ENCODE measurements at places on chromosomes 5 and 9.

DNA sequence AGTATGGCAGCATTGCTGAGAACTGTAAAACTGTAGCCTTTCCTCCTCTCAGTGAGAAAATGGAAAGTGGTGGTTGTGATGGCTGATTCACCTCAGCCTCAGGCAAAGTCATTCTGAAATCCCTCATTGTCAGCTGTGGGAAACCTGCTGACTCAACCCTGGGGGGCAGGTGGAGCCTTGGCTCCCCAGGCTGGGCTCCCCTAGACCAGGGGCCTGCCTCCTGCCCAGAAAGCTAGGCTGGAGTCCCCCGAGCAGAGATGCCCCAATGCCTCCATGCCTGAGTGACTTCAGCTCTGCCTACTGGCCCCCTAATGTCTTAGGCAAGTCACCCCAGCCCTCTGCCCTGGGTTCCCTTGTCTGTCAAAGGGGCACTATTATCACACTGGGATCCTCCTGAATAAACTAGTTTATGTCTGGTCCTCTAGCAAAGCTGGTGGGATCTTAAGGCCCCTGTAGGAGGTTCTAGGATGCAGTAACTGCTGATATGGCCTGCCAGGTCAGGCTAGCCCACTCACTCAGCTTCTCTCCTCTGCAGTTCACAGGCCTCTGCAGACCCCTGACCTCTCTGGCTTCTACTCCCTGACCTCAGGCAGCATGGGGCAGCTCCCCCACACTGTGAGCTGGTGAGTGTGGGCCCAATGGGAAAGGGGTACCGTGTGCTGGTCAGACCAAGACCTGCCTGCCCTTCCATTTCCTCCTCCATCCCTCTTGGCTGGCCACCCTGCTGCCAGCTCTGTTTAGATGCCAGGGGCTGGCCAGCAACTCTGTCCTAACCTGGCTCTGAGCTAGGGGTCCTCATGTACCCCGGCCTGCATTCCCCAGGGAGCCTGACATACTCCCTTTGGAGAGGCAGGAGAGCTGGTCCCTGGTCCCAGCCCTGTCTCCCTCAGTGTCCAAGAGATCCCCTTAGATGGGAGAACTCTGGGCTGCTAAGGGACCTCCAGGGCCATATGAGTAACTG is 24.2 kb downstream of the TCF7 start:
- DNase-seq: no peak

- DNase-seq: no peak
These were observed 112.1 kb downstream of the SNCAIP start for GRCh38 chr5:122424132-122424531.

DNA sequence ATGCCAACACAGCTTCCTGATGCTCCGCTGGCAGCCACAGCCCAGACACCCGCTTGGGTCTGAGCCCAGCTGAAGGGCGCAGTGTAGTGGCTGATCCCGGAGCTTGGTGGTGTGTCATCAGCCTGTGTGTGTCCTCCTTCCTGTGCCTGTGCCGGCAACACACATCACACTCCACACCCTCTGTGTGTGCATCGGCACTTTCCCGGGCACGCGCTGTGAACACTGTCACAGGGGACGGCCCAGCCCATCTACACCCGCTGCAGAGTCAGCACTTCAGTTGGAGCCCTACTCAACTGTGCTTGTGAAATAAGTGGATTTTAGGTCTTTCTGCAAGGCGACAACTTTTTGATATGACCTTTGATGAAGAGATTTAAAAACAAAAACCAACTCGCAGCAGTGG is 189.4 kb downstream of the IRX2 start:
- DNase-seq: no peak

DNA sequence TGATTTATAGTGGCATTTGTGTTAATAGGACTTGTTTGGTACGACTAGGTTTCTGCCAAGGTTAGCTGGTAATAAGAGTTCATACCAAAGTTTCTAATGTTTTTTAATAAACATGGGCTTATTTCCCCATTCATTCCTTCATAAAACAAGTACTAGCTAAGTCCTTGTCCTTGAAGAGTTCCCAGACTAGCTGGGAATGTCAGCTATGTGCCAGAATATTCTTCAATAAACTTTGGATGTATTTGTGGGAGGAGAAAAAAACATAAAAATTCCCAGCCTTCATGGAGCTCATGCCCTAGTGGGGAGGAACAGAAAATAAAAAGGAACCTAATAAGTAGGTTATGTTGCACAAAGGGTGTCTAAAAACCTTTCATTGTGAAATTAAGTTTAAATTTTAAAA is 176.9 kb downstream of the DENND1A start:
- DNase-seq: no peak

DNA sequence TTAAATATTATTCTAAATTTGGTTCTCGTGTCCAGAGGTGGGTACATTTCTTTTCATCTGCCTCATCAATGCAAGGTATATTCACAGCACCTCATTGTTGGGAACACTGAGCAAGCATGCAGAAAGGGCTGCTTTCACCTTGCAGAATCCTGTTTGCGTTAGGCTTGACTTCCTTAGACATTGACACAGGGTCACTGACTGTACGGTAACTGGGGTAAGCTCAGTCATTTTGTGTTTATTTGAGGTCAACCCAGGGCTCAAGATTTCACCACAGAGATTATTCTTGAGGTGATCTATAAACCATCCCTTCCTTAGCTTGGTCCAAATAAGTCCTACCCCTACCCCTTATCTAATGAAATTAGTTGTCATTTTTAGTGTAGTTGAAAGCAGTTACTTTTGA is 1.7 kb upstream of the PTPDC1 start:
- DNase-seq: no peak

DNA sequence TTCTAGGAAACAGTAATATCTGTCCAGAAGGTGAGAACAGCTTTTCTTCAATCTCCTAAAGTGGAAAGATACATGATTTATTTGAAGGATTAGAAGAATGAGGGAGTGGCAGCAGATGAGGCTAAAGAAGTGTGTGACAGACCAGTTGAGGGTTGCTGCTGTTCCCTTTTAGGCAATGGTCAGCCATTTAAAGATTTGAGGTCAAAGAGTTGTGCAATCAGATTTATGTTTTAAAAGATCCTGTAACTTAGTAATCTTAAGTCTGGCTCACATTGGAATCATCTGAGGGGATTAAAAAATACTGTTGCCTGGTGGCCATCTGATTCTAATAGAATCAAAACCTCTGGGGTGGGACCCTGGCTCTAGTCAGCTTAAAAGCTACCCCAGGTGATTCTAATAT is 4.3 kb upstream of the SGCD start:
- no peak for DNase-seq

DNA sequence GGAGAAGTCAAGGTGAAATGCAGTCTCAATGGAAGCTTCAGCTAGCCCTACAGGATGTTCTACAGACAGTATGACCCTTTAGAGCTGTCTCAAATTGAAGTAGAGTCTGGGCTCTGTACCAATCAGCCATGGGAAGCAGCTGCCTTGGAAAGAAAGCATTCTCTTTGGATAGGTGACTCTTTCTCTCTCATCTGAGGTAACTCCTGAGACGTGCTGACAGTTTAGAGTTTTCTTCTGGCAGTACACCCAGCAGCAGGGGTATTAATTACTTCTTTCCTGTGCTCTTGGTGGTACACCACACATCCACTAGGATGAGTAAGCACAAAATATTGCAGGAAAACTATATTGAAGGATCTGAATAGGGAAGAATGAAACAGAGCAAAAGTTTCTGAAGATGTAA is 329.6 kb upstream of the RGMB start:
- DNase-seq: no peak
